Head of caudate nucleus (tissue), 42 donors: ENCODE measurements at places on chromosomes 2 and 18.

- DNase-seq = no peak
These were observed 75.4 kb downstream of the SP110 start for GRCh38 chr2:230144355-230144754.

GRCh38 chr2:235981631-235982030 is 186.6 kb downstream of the GBX2 start:
- no peak for DNase-seq

GRCh38 chr2:167697948-167698347 is 549.4 kb downstream of the STK39 start:
- DNase-seq = no peak

DNA sequence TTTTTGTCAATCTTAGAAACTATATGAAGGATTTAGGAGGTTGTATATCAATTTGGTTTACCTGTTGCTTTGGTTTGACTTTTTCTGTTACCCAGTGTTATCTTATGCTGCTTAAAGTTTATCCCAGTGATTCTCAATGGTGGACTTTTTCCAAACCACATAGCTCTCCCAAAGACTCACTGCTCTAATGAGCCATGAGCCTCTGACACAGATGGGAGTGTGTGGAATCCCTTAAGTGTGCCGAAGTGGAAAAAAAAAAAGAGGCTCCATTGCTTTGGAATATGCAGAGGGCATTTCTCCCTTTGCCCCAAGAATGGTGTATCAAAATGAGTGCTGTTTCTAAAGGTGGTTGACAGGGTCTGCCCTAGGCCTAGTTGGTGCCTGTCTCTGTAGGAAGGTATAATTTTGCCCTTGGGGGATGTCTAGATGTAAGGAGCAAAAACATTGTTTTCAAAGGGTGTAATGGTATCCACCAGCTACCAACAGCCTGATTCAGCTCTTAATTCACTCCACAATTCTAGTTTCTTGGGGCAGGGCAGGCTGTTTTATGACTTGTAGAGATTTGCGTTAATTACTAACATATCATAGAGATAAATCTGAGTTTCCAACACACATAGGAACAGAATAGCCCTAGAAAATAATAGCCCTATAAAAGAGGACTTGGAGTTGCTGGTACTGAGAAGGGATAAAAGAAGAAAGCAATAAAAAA is 64.3 kb upstream of the CYP26B1 start:
- DNase-seq = no peak

DNA sequence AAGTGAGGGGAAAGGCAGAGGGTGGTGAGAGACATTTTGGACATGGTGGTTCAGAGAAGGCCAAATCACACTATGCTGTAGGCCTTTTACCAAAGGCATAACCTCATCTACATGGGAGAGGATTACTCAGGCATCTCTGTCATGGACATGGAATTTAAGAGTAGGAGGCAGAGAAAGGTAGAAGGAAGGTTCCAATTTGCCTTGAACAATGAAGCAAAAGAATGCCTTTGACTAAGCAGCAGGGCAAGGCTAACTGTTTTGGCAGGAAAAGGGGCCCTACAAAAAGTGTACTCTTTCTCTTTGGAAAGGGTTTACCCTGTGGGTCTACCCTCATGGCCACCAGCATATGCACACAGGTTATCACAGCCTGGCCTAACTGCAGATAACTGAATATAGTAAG is 45.6 kb upstream of the RNU4ATAC start:
- DNase-seq = no peak

GRCh38 chr2:202005272-202005887 is 28.3 kb upstream of the FZD7 start:
- no peak for DNase-seq

DNA sequence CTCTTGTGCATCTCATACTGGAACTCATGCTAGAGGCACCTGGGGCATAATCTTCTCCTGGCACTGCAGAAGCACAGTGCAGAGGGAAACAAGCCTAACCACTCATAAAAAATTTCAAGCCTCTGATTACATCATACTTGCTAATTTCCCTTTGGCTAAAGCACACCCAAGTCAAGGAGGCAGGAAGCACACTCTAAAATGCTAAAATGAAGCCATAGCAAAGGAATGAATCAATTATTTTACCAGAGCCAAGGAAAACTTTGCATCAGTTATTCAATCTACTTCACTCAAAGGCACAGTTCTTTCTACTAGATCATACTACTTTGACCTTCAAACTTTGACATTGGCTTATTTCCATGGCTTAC is 79.6 kb upstream of the SPOPL start:
- DNase-seq = no peak

- DNase-seq = no peak
These were observed 104.4 kb downstream of the PTH2R start for GRCh38 chr2:208511016-208511415.

DNA sequence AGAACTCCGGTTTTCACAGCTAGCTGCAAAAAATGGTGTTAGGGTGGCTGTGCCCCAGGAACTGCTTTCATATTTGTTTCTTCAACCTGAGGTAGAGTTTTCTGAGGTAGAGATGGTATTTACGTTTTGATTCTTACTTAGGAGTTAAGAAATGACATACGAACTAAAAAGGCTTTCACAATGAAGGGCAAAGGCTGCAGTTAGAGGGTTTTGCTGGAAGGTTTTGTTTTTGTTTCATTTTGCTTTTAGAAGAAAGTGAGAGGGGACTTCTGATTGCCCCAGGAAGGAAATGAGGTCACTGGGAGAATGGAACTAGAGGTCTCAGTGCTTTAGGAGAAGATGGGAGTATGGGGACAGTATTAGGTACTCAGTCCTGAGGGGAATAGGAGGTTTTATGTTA is 15.5 kb downstream of the CDCA7 start:
- no peak for DNase-seq

GRCh38 chr18:8006979-8007378 is 439.9 kb downstream of the PTPRM start:
- no peak for DNase-seq

- peak; percentile 55 for DNase-seq
These were observed 290.3 kb downstream of the TRIB2 start for GRCh38 chr2:13006829-13007717.

- no peak for DNase-seq
These were observed 251.4 kb upstream of the STON1 start for GRCh38 chr2:48278590-48278989.

- DNase-seq = peak; percentile 60
These were observed 55.9 kb upstream of the GORASP2 start for GRCh38 chr2:170873035-170873692.

DNA sequence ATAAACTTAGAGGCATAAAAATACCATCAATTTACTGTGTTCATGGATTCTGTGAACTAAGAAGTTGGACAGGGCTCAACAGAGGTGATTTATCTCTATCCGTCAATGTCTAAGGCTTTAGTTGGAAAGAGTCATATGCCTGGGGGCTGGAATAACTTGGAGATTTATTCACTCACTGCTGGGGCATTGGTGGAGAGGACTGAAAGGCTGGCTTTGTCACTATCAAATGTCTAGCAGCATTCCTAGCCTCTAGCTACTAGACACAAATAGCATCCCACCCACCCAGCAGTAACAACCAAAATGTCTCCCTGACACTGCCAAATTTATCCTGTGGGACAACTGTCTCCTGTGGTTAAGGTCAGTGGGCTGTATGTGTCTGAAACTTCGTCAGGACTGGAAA is 71.0 kb downstream of the EVA1A start:
- DNase-seq = no peak

GRCh38 chr2:47002480-47003381 is 87.1 kb upstream of the MCFD2 start:
- peak; percentile 84 for DNase-seq

DNA sequence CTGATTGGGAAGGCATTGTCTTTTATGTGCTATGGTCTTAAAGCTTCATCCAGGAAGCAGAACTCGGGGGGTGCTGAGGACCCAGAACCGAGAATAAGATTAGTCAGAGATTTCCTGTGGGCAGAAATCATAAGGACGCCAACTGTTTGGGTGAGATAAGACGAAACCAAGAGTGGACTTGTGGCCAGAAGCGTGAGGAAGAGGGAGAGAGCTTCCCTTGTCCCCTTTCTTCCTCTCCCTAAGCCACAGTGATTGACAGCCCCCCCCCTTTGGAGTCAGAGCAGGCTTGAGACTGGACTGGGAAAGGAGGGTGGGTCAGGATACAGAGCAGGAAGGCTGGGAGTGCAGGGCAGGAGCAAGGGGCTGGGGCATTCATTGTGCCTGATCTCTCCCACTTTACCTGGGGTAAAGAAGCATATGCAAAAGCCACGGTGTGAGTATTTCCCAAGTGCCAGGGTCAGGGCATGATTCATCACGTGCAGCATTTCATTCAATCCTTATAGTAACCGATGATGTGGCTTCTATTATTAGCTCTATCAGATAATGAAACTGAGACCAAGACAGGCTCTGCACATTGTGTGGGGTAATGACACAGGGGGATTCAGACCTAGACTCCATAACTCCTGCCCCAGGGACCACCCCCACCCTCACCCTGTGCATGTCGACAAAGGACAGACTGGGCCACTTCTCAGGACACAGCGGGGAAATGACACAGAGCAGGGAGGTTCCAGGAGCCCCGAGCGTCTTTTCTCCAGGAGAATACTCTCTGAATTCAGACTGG is 3.0 kb upstream of the IL1RN start:
- peak; percentile 6 for DNase-seq

DNA sequence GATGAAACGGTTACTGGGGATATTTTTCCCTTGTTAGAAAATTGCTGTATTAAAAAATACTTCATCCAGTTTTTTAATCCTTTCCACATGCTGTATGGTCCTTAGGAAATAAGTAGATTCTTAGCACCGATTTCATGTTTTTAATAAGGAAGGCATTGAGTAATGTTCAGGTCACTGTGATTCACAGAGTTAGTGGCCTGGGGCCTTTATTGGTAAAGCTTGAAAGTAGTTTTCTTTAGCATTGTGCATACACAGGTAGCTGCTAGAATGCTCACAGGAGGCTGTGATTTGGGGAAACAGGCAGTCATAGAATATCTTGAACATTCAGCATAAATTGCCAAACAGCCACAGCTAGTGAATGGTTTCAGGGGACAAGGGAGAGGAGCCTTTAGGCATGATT is 79.8 kb downstream of the XRCC5 start:
- no peak for DNase-seq

GRCh38 chr2:689237-689636 is 12.0 kb upstream of the TMEM18 start:
- no peak for DNase-seq

GRCh38 chr2:196515051-196515450 is 124.5 kb upstream of the CCDC150 start:
- no peak for DNase-seq

DNA sequence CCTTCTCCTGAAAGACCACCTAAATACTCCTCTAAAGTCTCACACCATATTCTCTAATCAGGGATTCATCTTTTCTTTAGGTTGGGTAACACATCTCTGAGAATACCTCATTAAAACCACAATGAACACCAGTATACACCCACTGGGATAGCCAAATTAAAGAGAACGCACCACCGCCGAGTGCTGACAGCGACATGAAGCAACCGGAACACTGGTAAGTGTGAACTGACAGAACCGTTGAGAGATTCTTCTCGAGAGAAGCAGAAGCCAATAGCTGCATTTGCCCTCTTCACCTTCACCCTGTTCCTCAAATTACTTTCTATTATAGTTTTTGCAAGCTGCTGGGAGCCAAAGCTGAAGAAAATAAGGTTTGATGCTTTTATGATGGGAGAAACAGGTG is 318.5 kb downstream of the FBXO15 start:
- DNase-seq = no peak

- DNase-seq = no peak
These were observed 180.4 kb downstream of the MCFD2 start for GRCh38 chr2:46735108-46735691.

DNA sequence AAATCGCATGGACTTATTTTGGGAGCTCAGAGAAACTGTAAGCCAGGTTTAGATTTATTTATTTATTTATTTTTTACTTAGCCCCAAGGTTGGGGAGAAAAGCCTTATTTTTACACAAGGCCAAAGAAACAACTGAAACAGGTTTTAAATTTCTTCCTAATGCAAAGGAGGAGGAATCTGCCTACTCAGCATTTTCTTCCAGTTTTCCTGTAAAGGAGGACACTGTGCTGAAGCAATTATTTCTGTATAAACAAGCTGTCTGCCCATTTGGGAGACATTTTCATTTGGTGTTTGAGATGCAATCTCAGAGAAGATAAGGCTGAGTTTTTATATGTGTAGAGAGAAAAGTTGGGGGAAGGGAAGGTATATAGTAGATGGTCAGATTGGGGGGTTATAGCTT is 125.0 kb downstream of the ETAA1 start:
- no peak for DNase-seq

- no peak for DNase-seq
These were observed 163.4 kb downstream of the MYCN start for GRCh38 chr2:16103614-16104314.

GRCh38 chr2:102049756-102050443 is 58.1 kb downstream of the IL1R2 start:
- DNase-seq = no peak

DNA sequence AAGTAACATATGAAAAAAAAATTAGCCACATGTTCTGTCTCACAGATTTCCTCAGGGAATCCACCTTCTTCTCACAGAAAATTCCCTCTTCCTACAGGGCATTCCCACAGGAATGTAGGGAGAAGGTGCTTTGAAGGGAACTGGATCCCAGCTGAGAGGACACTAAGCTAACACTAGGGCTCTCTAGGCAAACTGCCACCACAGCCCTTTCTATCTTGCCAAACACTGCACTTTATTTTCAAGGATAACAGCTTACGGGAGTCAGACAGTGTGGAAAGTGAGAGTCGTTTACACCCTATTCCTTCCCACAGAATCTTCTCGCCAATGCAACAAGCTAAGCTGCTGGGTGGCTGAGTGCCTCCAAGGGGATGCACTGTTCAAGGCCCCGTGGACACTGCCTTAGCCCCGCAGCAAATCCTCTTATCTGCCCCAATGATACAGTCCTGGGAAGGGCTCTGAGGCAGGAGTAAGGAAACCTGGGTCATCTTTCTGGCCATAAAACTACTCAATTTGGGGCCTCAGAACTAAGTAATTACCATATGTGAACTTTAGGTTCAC is 76.9 kb downstream of the CCDC93 start:
- no peak for DNase-seq

DNA sequence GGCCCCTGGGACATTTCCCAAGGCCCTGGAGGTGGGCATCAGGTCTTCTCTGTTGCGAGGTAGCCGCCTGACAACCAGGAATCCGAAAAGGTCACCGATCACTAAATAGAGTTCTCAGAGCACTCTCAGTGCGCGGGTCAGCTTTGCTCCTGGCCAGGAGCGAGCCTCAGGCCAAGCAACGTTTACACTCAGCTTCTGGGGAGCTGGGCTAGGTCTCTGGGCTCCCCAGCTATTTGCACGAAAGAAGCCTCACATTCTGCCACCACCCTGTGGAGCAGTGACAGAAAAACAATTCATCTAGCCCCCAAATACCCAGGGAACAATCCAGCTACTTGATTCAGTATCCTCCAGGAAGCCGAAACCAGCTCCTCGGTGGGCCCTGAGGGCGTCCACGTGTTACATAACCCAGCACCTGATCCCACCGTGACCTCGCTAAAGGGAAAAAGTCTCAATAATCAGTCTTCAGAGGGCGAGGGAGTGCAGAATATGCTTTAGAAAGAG is 3.3 kb downstream of the SH3BP4 start:
- DNase-seq = no peak
